ENCODE measurements at places on chromosomes 1 and 21. TPM values are rescaled to one million over a fixed set of nuclear protein-coding genes. Genes with fewer than 3 reads are reported as not detected.

GRCh38 chr1:219223496-219223895 lies 49.8 kb downstream of the LYPLAL1 start:
- peaks cover 3% of the 10 kb centered on the region for H3K27me3 ChIP-seq
- no peaks in the 10 kb centered on the region for H3K4me1 ChIP-seq
- H3K4me3 ChIP-seq: no peak overlapping the region
- H3K36me3 ChIP-seq: peaks cover 25% of the 10 kb centered on the region

IL24 gene
- polyA plus RNA-seq: 9.3 TPM

AQP10 gene
- polyA plus RNA-seq: 0.24 TPM

DNA sequence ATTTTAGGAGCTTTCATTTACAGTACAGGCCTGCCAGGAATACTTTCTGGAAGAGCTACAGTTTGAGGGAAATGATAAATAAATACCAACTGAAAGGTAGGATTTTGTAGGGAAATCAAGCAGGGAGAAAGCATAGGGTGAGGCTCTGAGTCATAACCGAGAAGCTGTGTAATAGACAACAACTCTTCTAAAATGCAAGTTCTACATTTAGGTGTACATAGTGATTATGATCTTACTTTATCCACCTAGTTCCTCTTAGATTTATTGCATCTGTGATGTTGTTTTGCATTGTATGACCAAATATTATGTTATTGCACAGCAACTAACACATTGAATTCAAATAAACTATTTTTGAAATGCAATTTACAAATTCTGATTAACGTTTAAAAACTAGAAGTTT lies 819.3 kb downstream of the PLA2G4A start:
- no peaks in the 10 kb centered on the region for H3K27me3 ChIP-seq
- no peak for DNase-seq
- H3K36me3 ChIP-seq: no peaks in the 10 kb centered on the region
- H3K4me3 ChIP-seq: no peak overlapping the region

CTTNBP2NL gene
- polyA plus RNA-seq: not detected

TAS1R1 gene
- polyA plus RNA-seq: not detected

NR0B2 gene
- not detected for polyA plus RNA-seq

TSNAX gene
- 122 TPM for polyA plus RNA-seq

- peaks cover 2% of the 10 kb centered on the region for H3K27me3 ChIP-seq
- H3K4me3 ChIP-seq: no peak overlapping the region
- no peak for DNase-seq
- no peaks in the 10 kb centered on the region for H3K4me1 ChIP-seq
These were observed 35.8 kb downstream of the PLEKHA6 start for GRCh38 chr1:204323887-204324286.

DNA sequence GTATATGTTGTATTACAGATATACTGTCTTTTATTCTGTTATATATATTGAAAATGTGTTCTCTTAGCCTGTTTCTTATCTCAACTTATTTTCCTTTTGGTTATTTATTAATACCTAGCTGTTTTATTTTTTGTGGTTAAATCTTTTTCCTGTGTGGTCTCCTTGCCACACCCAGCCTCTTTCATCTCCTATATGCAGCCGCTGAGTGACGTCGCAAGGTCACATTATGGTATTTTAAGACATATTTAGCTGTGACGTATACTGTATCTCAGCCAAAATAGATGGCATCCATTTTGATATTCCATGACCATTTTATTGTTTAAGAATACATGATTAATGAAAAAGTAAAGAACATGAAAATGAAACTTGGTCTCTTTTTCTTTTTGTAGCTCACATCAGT lies 29.1 kb downstream of the CENPF start:
- no peak for DNase-seq
- H3K4me1 ChIP-seq: peaks cover 5% of the 10 kb centered on the region
- no peak overlapping the region for H3K27ac ChIP-seq
- H3K27me3 ChIP-seq: no peaks in the 10 kb centered on the region
- no peaks in the 10 kb centered on the region for H3K36me3 ChIP-seq

AZIN2 gene
- polyA plus RNA-seq: 1.8 TPM

- H3K27me3 ChIP-seq: no peaks in the 10 kb centered on the region
- no peaks in the 10 kb centered on the region for H3K4me1 ChIP-seq
- no peak for DNase-seq
These were observed 38.6 kb upstream of the GADD45A start for GRCh38 chr1:67646145-67647035.

RAP1GAP gene
- polyA plus RNA-seq: not detected

RAB25 gene
- polyA plus RNA-seq: not detected

NBPF12 gene
- not detected for polyA plus RNA-seq

TMEM269 gene
- polyA plus RNA-seq: not detected

DNA sequence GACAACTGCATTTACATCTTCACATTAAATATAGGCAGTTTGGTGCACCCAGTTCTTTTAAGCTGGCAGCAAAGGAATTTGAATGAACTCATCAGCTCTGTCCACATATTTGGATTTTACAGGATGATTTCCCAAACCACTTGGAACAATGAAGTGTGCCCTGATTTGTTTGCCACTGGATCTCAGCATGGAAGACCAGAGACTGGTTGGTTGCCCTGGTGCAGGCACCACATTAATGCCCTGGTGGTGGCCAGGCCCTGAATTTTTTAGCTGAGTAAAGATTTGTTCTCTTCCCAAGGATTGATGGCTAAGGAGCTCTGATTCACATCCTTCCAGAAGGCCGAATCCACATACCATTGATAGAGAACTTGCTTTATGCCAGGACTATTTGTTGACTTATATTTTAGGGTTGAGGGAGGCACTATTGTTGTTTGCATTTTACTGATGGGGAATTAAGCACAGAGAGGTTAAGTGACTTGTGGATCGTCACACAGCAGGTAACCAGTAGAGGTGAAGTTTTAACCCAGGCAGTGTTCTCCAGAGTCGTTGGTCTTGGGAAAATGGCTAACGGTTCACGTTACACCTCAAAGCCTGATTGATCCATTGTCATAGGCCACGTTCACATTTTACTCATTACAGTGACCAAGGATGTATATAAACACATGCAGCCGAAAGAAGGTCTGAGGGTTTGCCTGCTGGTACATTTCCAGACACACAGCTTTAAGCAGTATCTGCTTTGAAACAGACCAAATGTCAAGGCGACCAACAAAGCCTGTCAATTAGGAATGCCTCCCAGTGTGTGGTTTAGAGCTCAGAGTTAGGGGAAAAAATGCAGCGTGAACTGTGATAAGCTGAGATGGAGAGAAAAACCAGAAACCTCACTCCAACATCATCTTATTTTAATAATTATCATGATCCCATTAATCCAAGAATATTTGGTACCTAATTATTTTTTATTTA lies 50.7 kb downstream of the KAZN start:
- H3K27ac ChIP-seq: no peak overlapping the region
- DNase-seq: no peak
- no peaks in the 10 kb centered on the region for H3K4me1 ChIP-seq
- peaks cover 3% of the 10 kb centered on the region for H3K27me3 ChIP-seq

SPRR1A gene
- polyA plus RNA-seq: not detected

DNA sequence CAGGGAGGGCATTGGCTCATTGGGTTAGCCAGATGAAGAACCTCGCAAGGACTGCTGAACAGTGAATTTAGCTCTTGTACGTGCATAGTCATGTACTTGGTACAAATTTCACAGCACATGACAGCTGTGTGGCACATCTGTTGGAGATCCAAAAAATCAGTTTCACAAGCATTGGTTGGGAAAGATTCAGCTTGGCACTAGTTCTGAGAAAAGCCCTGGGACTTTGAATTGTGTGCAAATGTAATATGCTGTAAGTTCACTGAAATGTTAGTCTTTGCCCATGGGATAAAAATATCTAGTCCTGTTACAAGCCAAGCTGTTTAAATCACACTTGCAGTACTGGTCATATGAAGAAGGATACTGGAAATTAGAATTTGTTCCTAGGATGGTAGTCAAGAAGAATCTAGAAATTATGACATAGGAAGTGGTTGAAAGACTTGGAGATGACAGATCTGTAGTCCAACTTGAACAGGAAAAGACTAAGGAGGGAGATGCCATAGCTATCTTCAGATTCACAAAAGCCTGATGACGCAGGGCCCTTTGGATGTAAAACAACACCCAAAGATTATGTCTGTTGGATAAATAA lies 19.2 kb downstream of the LAMC2 start:
- H3K27me3 ChIP-seq: no peaks in the 10 kb centered on the region
- H3K27ac ChIP-seq: no peak overlapping the region
- no peak for DNase-seq

CFHR3 gene
- not detected for polyA plus RNA-seq

FAM131C gene
- not detected for polyA plus RNA-seq

- H3K4me3 ChIP-seq: no peak overlapping the region
- H3K4me1 ChIP-seq: no peaks in the 10 kb centered on the region
- no peak overlapping the region for H3K27ac ChIP-seq
- DNase-seq: no peak
- no peaks in the 10 kb centered on the region for H3K36me3 ChIP-seq
- no peaks in the 10 kb centered on the region for H3K27me3 ChIP-seq
These were observed 61.9 kb upstream of the HSD17B7 start for GRCh38 chr1:162728573-162728972.

DNA sequence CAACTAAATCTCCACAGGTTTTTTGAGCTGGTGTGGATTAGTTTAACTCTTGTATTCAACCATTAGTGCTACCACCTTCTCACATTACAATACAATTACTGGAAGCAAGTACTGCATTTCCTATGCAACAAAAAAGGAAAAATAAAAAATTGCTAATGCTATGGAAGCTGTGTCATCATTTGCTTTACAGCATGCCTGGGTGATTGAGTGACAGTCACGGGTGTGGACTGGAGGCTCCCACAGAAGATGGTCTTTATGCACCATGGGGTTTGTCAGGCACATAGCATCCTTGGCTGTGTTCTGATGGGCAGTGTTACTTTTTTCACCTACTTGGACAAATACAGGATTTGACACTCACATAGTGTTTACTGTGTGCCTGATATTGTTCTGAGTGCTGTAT lies 262.3 kb downstream of the TM2D1 start:
- H3K36me3 ChIP-seq: no peaks in the 10 kb centered on the region
- DNase-seq: no peak
- H3K27ac ChIP-seq: no peak overlapping the region
- no peak overlapping the region for H3K4me3 ChIP-seq
- peaks cover 31% of the 10 kb centered on the region for H3K4me1 ChIP-seq

DNA sequence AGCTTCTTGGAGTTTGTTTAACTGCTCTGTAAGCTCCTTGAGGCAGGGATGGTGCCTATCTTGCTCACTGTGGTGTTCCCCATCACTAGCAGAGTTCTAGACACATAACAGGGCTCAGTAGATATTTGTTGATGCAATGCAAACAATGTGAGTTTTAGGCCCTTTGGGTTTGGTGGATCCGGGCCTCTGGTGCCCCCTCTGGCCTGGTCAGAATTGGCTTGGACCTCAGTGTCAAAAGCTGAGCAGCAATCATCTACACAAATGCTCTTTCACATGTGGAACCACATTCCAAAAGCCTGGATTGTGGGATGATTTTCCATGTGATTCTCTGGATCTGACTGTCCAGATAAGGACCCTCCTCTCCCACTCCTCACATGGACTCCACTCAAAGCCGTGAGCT lies 53.4 kb upstream of the BCAR3 start:
- no peaks in the 10 kb centered on the region for H3K4me1 ChIP-seq
- H3K27ac ChIP-seq: no peak overlapping the region
- H3K27me3 ChIP-seq: peaks cover 4% of the 10 kb centered on the region
- no peaks in the 10 kb centered on the region for H3K36me3 ChIP-seq
- H3K4me3 ChIP-seq: no peak overlapping the region

DNA sequence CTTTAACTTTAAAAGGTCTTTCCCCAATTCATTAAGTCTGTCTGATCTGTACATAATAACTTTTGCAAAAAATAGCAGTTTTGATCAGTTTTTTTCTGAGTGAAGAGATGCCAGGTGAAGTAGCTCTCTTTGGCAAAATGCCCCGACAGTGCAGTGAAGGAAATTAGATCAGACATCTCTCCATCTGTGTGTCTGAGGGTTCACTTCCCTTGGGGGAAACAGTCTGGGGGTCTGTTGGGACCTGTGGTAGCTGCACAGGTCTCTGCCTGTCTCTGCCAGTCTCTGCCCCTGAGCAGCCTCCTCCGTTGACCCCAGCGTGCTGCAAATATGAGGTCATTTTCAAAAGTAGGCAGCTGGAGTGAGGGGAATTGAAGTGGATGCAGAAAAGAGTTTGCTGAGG lies 54.5 kb downstream of the TBCE start:
- no peaks in the 10 kb centered on the region for H3K36me3 ChIP-seq
- no peak for DNase-seq
- peaks cover 4% of the 10 kb centered on the region for H3K27me3 ChIP-seq
- H3K4me1 ChIP-seq: peaks cover 27% of the 10 kb centered on the region
- no peak overlapping the region for H3K4me3 ChIP-seq

GJA9 gene
- not detected for polyA plus RNA-seq

B3GALT2 gene
- polyA plus RNA-seq: 0.07 TPM

OR2T35 gene
- not detected for polyA plus RNA-seq

MIXL1 gene
- not detected for polyA plus RNA-seq

DNA sequence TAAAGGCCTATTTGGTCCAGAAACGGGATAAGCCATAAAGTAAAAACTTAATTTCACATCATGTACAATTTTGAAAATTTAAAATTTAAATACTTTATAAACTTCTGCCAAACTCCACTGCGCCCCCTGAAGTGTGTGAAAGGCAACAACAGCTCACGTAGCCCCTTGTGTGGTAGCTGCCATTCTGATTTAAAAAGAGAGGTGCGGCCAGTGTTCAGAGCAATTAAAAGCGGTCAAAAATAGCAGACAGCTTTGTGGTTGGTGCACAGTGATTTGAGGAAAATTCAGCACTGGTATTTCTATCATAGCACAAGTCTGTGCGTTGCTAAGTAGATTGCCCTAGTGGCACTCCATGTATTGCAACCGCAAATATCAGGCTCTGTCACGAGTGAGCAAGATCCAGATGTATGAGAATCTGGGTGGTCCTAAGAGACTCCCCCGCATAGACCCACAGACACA lies 122.5 kb downstream of the ATG4C start:
- no peak overlapping the region for H3K27ac ChIP-seq
- no peaks in the 10 kb centered on the region for H3K27me3 ChIP-seq
- no peak overlapping the region for H3K4me3 ChIP-seq
- H3K36me3 ChIP-seq: no peaks in the 10 kb centered on the region

- no peak for DNase-seq
- no peak overlapping the region for H3K4me3 ChIP-seq
- peaks cover 16% of the 10 kb centered on the region for H3K4me1 ChIP-seq
- H3K27ac ChIP-seq: no peak overlapping the region
- H3K27me3 ChIP-seq: peaks cover 3% of the 10 kb centered on the region
- H3K36me3 ChIP-seq: no peaks in the 10 kb centered on the region
These were observed 36.6 kb downstream of the POFUT2 start for GRCh38 chr21:45250914-45251634.

All from immature natural killer cell (primary cell).